ENCODE measurements at places on chromosomes 7 and 10.

DNA sequence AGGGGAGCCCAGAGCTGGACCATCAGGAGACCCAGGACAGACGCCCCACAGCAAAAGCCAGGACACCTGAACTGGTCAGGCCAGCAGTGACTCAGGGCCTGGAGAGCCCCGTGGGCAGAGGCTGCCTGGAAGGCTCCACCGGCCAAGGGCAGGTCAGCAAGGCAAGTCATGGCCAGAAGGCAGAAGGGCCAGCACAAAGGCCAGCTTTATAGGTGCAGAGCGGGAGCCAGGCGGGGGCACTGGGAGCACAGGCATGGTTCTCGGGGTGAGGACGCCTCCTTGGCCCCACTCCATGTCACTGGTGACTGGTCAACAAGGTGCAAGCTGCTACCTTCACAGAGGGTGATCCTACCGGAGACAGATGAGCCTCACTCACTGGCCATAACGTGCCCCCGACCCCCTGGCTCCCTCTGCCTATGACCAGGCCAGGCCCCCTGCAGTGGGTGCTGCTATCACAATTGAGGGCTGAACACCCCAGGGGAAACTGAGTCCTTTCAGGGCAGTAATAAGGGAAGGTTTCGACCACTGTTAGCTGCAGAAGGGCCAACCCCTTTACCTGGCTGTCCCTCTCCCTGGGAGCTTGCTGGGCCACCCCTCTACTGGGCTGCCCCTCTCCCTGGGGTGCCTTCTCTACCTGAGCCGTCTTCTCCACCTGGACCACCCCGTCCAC lies 317.4 kb downstream of the PTPRN2 start:
- no peak for DNase-seq

DNA sequence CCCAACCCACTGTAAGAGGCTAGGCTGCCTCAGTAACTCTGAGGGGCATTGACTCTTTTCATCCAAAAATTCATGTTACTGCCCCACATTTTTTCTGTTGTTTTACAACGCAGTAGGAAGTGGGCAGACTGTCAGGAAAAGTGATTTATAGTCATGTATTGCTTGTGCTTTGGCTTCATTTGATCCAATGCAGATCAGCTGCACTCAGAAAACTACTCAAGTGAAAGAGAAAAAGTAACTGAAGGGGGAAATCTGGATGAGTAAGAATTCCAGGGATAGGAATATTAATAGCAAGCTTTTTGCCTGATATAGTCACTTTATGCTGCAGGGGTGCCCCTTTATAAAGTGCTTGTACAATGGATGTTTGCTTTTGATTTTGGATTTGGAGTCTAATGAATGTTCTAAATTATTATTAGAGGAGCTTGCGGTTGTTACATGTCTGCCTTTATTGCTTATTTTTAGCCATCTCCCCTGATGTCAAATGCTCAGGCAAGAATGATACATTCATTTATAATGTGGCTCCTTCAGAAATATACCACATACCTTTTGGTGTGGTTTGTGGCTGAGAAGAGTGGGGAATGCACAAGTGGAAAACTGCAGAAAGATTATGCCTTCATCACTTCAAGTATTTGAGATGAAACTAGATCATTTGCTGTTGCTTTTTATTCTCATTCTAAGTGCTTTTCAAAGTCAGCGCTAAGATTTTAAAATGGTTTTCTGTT lies 86.1 kb downstream of the EGFR start:
- DNase-seq = no peak

DNA sequence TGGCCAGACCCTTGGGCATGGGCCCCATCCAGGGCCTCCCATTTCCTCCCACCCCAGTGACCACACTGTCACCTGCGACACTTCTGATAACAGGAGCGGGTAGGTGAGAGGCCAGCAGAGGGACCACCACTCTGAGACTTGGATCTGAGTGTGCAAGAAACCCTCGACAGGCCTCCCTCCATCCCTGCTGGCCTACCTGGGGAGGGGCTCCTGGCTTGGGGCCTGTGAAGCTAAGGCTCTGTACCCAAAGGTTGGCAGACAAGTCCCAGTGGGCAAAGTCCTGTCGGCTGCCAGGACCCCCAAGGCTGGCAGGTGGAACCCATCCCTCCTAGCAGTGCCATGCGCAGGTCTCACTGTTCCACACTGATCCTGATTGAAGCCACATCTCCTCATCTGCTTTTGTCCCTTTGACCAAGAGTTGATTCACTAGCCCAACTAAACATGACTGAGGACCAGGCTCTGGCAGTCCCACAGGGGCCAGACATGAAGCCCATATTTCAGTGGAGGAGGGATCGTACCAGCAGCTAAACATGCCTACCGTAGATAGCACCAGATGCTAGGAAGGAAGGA lies 1.2 kb upstream of the PGAM2 start:
- DNase-seq = no peak

DNA sequence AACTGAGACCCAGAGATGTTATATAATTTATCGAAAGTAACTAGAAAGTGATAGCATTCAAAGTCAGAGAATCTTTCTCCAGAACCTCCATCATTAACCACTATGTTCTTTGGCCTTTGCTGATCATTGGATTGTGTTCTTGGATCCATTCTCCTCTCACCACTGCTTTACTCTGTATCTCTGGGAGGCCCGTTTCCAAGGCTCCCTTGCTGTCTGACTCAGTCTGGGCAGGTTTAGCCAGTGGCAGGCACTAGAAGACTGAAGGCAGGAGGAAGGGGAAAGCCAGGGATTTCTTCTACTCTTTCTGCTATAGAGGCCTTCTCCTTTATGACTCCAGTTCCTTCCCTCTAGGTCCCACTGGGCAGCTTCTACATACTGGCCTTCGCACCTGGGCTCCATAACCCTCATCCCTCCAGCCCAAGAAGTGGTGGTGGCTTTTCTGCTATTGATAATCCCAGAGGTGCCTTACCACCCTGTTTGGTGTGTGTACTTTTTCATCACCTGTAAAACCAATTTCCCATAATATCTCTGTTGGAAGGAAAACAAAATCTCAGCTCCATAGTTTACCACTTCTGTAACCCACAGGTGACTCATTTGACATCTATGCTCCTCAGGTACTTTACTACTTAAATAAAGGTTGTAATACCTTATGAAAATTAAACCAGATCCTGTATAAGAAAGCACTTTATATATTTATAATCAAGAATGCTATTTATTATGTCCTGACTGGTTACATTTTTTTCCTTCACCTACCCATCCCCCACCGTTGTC lies 36.0 kb downstream of the BCAP29 start:
- DNase-seq = no peak

Measured in hippocampal formation (tissue), 2 donors.